Activated CD8-positive, alpha-beta memory T cell treated with anti-CD3 and anti-CD28 coated beads, Interleukin-2, amount 10 ng/mL, durations not matched to agents 7 days and 5 days (primary cell): ENCODE measurements at places on chromosomes 1 and 21.

DNA sequence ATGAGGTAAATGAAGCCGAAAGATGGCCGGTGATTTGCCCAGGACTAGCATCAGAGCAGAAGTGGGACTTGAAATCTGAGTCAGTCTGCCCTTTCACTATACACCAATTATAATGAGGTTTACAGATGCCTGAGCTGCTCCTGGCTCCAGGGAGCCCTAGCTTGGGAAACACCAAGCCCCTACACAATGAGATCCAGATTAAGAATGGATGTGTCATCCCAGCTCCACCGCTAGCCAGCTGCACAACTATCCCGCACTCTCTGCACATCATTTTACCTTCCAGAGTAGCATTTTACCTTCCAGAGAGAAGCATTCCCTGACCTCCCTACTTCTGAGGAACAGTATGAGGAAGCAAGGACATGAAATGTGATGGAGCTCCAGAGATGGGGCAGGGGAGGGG is 27.0 kb downstream of the SERTAD4 start:
- H3K4me3 ChIP-seq = no peak overlapping the region
- no peaks in the 10 kb centered on the region for H3K36me3 ChIP-seq

GRCh38 chr1:39485046-39485803 is 6.2 kb upstream of the BMP8A start:
- H3K4me1 ChIP-seq = peaks cover 2% of the 10 kb centered on the region
- H3K36me3 ChIP-seq = peaks cover 48% of the 10 kb centered on the region
- DNase-seq = no peak
- no peak overlapping the region for H3K4me3 ChIP-seq

DNA sequence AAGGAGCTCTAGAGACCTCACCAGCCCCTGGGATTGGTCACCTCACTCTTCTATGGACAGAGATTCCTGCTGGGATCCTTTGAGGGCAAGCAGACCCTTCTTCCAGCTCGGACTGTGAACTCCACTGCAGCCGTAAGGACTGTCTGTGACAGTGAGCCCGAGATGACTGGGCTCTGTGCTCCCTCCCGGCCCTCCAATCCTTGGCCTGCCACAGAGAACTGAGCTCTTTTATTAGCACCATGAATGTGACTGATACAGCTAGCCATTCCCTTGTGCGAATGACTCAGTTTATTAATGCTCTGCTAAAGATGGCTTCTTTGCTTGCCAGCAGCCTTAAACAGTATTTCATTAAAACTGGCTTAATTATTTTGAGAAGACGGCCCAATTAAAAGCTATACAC is 194.6 kb upstream of the LMO4 start:
- H3K36me3 ChIP-seq = no peaks in the 10 kb centered on the region
- DNase-seq = no peak
- no peak overlapping the region for H3K27ac ChIP-seq
- peaks cover 43% of the 10 kb centered on the region for H3K27me3 ChIP-seq

DNA sequence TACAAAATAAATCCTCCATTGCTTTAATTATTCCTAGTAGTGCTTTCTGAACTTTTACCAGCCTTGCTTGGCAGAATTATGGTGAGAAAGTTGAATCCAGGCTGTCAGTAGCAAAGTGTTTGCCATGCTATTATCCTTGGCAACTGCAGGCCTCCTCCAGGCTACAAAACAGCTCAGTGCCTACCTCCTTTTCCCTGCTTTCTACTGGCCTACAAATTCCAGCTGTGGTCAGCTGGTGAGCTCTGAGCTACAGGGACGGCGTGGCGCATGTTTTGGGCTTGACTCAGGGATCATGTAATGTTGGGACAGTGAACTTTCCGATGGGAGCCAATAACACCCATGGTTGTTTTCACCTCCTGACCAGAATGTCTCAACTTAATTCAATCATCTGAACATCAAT is 456.1 kb upstream of the ADAMTS5 start:
- no peaks in the 10 kb centered on the region for H3K36me3 ChIP-seq
- DNase-seq = no peak
- no peaks in the 10 kb centered on the region for H3K27me3 ChIP-seq
- H3K4me3 ChIP-seq = no peak overlapping the region

GRCh38 chr1:26482921-26483320 is 10.7 kb downstream of the HMGN2 start:
- H3K27me3 ChIP-seq = no peaks in the 10 kb centered on the region
- DNase-seq = no peak
- H3K4me1 ChIP-seq = no peaks in the 10 kb centered on the region
- H3K36me3 ChIP-seq = peaks cover 11% of the 10 kb centered on the region

- H3K27ac ChIP-seq = no peak overlapping the region
- peaks cover 3% of the 10 kb centered on the region for H3K4me1 ChIP-seq
- H3K36me3 ChIP-seq = no peaks in the 10 kb centered on the region
- no peak for DNase-seq
Observed at GRCh38 chr1:110242731-110243130, 32.6 kb downstream of the KCNC4 start.

DNA sequence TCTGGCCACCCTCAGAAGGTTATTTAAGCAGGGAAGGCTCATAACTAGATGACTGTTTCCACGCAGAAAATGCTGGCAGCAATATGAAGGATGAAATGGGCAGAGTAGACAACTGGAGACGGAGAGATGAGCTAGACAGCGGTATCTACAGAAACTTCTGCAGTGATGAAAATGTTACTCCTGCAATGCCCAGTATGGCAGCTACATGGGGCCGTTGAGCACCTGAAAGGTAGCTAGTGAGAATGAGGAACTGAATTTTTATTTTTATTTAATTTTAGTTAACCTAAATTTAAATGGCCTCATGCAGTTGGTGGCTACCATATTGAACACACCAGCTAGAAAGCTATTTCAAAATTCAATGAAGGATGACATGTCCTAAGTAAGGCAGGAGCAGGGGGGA is 27.3 kb downstream of the SIPA1L2 start:
- no peaks in the 10 kb centered on the region for H3K27me3 ChIP-seq
- DNase-seq = no peak
- peaks cover 3% of the 10 kb centered on the region for H3K36me3 ChIP-seq
- no peak overlapping the region for H3K27ac ChIP-seq
- peaks cover 31% of the 10 kb centered on the region for H3K4me1 ChIP-seq

GRCh38 chr1:151156515-151156819 is at the start of gene TNFAIP8L2:
TSS of gene TNFAIP8L2 (plus strand) at chr1:151156649. CDS start at chr1:151158698, 2,049 bp downstream.
- H3K36me3 ChIP-seq = peaks cover 25% of the 10 kb centered on the region
- peak within 1 kb of the TSS; percentile 93 for H3K27ac ChIP-seq
- H3K4me1 ChIP-seq = peaks cover 51% of the 10 kb centered on the region

GRCh38 chr1:3271866-3272265 is 182.6 kb upstream of the ARHGEF16 start:
- H3K4me3 ChIP-seq = no peak overlapping the region
- H3K27me3 ChIP-seq = no peaks in the 10 kb centered on the region
- H3K36me3 ChIP-seq = no peaks in the 10 kb centered on the region
- H3K27ac ChIP-seq = no peak overlapping the region

- H3K4me1 ChIP-seq = no peaks in the 10 kb centered on the region
- DNase-seq = no peak
- H3K27me3 ChIP-seq = no peaks in the 10 kb centered on the region
- H3K36me3 ChIP-seq = no peaks in the 10 kb centered on the region
Observed at GRCh38 chr1:103783944-103784377, 34.3 kb downstream of the AMY1C start.

DNA sequence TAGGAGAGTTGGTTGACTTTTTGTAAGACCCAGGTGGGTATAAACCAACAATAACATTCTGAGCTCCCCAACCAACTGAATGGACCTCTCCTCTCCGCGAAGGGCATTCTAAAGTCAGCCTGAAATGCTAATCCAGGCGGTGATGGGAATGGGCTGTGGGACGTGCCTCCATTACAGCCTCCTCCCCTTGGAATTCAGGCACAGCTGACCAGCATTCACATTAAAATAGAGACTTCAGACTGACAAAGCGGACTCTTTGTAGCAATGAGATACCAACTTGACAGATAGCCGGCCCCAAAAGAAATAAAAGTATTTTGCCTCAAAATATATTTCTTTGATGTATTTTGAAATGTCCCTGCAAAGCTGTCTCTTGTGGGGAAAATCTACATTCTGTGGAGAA is 101.7 kb downstream of the KIF26B start:
- H3K36me3 ChIP-seq = no peaks in the 10 kb centered on the region
- no peaks in the 10 kb centered on the region for H3K27me3 ChIP-seq
- H3K4me1 ChIP-seq = no peaks in the 10 kb centered on the region
- H3K4me3 ChIP-seq = no peak overlapping the region

DNA sequence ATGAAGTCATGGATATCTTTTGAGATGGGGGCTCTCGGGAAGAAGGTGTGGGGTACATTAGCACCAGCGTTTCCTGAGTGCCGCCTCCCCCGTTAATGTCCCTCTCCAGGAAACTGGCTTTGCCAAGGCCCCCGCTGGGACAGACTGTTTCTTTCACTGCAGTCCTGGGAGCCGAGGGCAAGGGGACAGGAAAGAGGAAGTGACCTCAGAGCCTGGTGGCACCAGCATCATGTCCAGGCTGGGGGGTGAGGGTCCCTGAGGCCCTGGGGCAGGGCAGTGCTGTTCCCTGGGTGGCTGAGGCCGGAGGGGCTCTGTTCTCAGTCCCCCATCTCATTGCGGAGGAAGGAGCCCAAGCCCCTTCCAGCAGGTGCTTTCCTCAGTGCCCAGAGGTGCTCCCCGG is 5.8 kb downstream of the PFKL start:
- H3K4me3 ChIP-seq = no peak overlapping the region
- H3K36me3 ChIP-seq = peaks cover 9% of the 10 kb centered on the region
- no peaks in the 10 kb centered on the region for H3K27me3 ChIP-seq
- peaks cover 28% of the 10 kb centered on the region for H3K4me1 ChIP-seq
- DNase-seq = no peak

- DNase-seq = no peak
- H3K36me3 ChIP-seq = no peaks in the 10 kb centered on the region
- no peaks in the 10 kb centered on the region for H3K27me3 ChIP-seq
- no peak overlapping the region for H3K4me3 ChIP-seq
- no peaks in the 10 kb centered on the region for H3K4me1 ChIP-seq
Observed at GRCh38 chr1:47325528-47325927, 8.1 kb upstream of the CMPK1 start.

GRCh38 chr1:21879928-21880618 is 57.0 kb downstream of the HSPG2 start:
- no peak for DNase-seq
- no peaks in the 10 kb centered on the region for H3K4me1 ChIP-seq
- no peaks in the 10 kb centered on the region for H3K36me3 ChIP-seq

- peaks cover 9% of the 10 kb centered on the region for H3K27me3 ChIP-seq
- H3K36me3 ChIP-seq = no peaks in the 10 kb centered on the region
- no peak overlapping the region for H3K27ac ChIP-seq
- H3K4me3 ChIP-seq = no peak overlapping the region
- no peak for DNase-seq
- H3K4me1 ChIP-seq = peaks cover 4% of the 10 kb centered on the region
Observed at GRCh38 chr1:47209091-47209490, 19.3 kb upstream of the PDZK1IP1 start.

DNA sequence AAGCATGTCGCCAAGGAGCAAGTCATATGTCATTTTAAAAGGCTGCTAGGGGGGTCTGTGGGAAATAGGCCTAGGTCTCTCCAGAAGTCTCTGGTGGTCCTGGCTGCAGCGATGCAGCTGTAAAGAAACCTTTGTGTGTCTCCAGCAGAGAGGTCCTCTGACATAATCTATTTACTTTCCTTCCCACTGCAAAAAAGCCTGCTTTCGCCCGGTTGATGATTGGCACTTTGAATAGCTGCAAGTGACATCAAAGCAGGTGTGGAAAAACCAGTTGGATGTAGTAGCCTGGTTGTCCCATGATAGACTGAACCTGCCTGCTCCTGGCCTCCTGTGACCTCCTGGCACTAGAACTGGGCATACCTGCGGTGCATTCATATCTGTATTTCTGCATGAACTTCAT is 13.8 kb downstream of the RASSF5 start:
- H3K27ac ChIP-seq = no peak overlapping the region
- H3K27me3 ChIP-seq = peaks cover 3% of the 10 kb centered on the region
- no peak overlapping the region for H3K4me3 ChIP-seq
- H3K4me1 ChIP-seq = peaks cover 5% of the 10 kb centered on the region
- no peak for DNase-seq
- H3K36me3 ChIP-seq = no peaks in the 10 kb centered on the region

- no peaks in the 10 kb centered on the region for H3K36me3 ChIP-seq
- DNase-seq = no peak
- H3K27ac ChIP-seq = no peak overlapping the region
- H3K4me3 ChIP-seq = no peak overlapping the region
- no peaks in the 10 kb centered on the region for H3K27me3 ChIP-seq
- no peaks in the 10 kb centered on the region for H3K4me1 ChIP-seq
Observed at GRCh38 chr1:97207868-97208267, 486.3 kb downstream of the PTBP2 start.

DNA sequence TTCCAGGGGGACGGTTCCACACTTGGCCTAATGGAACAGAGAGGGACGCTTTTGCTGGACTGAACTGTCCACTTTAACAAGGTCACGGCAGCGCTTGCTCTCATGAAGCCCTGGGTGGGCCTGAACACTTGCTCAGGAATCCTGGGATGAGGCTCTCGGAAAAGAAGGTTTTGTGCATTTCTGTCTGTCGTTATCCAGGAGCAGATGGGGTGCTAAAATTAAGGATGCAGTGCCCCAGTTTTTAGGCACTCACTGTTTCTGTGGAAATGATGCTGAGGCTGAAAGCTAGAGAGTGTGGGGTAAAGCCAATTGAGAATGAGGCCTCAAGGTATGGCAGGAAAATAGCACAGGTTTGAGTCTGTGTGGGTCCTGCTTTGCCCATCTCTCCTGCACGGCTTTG is 111.0 kb downstream of the DAB1 start:
- no peak overlapping the region for H3K4me3 ChIP-seq
- no peaks in the 10 kb centered on the region for H3K36me3 ChIP-seq
- H3K27me3 ChIP-seq = no peaks in the 10 kb centered on the region
- no peak for DNase-seq
- peaks cover under 1% of the 10 kb centered on the region for H3K4me1 ChIP-seq

- H3K4me3 ChIP-seq = no peak overlapping the region
- peaks cover 8% of the 10 kb centered on the region for H3K4me1 ChIP-seq
- no peak overlapping the region for H3K27ac ChIP-seq
- H3K36me3 ChIP-seq = peaks cover 35% of the 10 kb centered on the region
Observed at GRCh38 chr1:100292711-100293110, 26.7 kb downstream of the RTCA start.

GRCh38 chr1:87213135-87213515 is 115.6 kb upstream of the LMO4 start:
- H3K4me1 ChIP-seq = no peaks in the 10 kb centered on the region
- H3K4me3 ChIP-seq = no peak overlapping the region
- H3K27ac ChIP-seq = no peak overlapping the region
- no peaks in the 10 kb centered on the region for H3K36me3 ChIP-seq
- DNase-seq = no peak
- peaks cover 16% of the 10 kb centered on the region for H3K27me3 ChIP-seq

GRCh38 chr1:231068762-231069161 is 28.7 kb upstream of the FAM89A start:
- H3K27me3 ChIP-seq = peaks cover 10% of the 10 kb centered on the region
- H3K4me3 ChIP-seq = no peak overlapping the region
- DNase-seq = no peak

DNA sequence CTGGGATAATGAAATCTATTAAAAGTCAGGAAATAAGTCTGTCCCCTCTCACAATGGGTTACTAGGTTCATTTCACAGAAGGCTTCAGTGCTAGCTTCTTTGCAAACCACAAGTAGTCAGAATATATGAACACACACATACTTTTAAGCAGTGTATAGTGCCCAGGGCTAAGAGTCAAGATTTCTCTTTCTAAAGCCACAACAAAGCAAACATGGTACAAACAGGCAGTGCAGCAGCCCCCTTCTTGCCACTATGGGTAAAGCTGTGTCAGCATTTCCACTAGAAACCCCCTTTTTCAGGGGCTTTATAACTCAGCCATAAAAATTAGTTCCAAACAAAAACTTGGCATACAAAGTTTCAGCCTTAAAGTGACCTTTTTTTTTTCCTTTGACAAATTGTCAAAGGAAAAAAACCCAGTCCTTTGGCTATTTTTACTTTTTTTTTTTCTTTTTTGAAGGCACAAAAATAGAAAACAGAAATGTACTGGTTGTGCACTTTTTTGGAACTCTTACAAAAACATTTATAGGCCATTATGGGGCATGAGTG is 315.4 kb downstream of the LMO4 start:
- H3K4me1 ChIP-seq = no peaks in the 10 kb centered on the region
- no peak overlapping the region for H3K4me3 ChIP-seq
- DNase-seq = no peak
- no peak overlapping the region for H3K27ac ChIP-seq
- peaks cover 6% of the 10 kb centered on the region for H3K27me3 ChIP-seq
- H3K36me3 ChIP-seq = no peaks in the 10 kb centered on the region
